ENCODE measurements at places on chromosomes 1 and 21.

DNA sequence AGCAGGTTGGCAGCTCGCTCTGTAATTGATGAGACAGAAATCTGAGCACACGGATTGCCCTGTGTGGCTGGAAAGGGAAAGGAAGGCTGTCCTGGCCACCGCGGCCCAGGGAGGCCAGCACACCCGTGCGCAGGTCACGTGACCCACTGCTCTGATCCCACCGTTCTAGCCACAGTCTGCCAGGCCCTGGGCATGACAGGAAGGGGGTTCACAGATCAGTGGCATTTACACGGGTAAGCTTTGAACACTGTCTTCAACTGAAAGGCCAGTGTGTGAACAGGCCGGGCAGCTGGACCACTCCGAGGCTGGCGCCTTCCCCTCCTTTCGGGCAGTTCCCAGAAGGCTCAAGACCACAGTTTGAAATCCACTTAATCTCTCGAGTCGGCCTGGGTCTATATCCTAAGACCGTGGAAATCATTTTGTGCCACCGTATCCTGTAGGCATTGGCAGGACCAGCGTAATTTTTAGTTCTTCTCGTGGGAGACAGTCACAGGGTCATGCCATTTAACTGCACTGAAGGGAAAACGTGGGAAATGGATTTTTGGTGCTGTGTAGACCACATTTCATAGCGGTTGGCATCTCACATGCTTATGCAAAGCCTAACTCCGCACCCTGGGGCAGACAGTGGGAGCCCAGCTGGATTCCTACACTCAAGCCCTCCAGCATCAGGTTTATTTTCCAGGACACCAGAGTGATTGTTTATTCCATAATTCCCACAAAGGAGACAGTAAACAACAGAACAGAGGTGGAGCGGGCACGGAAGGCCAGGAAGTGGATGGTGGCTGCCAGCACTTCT lies 3.1 kb upstream of the ADARB1 start:
- DNase-seq, result no peak

GRCh38 chr21:14616380-14617039 lies 70.4 kb upstream of the SAMSN1 start:
- no peak for DNase-seq

DNA sequence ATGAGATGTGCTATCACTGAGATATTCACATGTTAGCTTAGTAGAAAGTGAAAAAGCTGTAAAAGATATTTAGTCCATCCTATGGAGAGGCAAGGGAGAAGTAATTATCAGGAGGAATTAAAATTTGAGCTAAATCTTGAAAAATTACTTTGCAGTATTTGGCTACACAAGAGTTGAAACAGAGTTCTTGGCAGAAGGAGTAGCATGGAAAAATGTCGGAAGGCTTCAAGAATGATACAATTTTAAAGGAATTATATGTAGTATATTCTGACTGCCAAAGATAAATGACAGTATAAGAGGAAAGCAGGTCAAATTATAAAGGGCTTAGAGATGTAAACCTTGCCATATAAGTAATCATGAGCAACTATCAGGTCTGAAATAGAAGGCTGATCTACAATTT lies 518.9 kb downstream of the BRINP3 start:
- no peak for DNase-seq

GRCh38 chr1:176110203-176110602 lies 96.9 kb downstream of the COP1 start:
- no peak for DNase-seq

DNA sequence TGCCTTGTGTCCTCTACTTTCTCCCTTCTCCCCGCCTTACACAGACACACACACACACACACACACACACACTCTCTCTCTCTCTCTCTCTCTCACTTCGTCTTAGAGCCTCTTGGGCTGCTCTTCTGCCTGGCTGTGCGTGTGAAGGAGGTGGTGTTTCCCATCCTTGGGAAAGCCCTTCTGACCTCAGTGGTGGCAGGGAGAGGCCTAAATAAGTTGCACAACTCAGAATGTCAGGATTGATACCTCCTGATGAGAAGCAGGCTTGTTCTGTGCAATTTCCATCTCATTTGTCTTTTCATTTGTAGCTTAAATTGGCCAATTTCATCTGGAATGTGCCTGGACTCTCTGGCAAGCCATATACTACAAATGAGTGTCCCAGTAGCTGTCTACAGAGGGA lies 25.0 kb downstream of the LRRN2 start:
- DNase-seq, result no peak

DNA sequence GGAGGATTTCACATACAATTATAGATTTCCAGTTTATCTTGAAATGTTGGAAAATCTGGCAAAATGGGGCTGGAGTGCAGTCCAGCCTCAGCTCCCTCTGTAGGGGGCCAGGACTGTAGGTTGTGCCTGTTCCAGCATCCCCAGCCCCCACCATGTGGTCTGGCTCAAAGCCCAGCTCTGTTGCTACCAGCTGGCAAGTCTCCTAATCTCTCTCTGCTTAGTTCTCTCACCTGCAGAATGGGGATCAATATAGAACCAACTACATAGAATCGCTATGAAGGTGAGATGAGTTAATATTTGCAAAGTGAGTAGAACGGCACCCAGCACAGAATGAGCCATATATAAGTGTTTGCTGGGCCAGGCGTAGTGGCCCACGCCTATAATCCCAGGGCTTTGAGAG lies 50.0 kb upstream of the TARDBP start:
- no peak for DNase-seq

DNA sequence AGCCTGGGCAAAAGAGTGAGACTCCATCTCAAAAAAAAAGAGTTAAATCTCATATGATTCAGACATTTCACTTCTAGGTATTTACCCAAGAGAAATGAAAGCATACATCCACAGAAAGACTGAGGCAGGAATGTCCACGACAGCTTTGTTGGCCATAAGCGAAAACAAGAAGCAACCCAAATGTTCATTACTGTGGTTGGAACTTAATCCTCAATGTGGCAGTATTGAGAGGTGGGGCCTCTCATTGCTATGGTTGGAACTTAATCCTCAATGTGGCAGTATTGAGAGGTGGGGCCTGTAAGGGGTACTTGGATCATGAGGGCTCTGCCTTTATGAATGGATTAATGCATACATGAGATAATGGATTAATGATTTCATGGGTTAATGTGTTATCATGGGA lies 15.2 kb downstream of the C21orf58 start:
- DNase-seq, result no peak

DNA sequence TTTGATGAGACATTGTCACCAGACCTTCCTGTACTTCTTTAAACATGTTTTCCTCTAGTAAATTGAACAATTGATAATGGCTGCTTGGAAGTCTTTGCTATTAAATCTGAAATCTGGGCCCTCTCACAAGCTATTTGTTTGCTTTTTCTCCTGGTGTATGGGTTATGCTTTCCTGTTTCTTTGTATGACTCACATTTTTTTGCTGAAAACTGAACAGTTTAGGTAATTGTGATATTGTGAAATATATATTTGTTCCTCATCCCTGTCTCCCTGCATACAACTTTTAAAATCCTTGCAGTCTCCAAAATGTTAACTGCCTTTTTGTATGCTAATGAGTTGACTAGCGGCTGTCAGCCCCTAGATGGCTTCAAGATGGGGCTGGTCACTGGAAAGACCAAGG lies 61.6 kb downstream of the MAP3K21 start:
- no peak for DNase-seq

DNA sequence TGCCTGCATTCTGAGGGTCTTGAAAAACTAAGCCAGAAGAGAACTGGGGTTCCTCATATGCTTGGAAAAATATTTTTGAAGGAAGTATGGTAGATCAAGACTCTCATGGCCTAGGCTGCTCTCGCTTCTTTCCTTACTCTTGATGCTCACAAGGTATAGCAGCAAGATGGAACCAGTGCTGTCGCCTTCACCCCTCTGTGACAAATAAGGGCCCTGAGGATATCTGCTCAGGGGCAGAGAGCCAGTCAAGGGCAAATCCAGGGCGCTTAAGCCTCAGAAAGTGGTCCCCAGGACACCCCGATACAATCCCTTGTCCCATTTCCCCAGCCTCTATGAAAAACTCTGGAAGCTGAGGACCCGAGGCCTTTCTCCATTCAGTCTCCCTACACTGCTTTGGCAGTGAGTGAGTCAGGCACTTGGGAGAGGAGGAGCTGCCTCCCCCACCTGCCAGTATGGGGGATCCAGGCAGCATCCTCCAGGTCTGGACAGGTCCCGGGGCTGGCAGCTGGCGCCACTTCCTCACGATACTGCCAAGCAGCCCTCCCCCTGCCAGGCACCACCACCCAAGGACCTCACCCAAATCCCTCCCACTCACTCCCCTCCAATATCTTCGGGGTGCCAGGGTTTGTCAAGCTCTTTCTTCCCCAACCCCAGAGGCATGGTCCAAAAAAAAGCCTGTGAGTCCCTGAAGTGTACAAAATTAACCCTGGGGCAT lies 1.3 kb downstream of the IGSF9 start:
- no peak for DNase-seq

- DNase-seq, result no peak
Measured at GRCh38 chr1:18898567-18898966, 3.8 kb downstream of the ALDH4A1 start.

- peak; percentile 6 for DNase-seq
Measured at GRCh38 chr1:166489670-166490436, 323.1 kb upstream of the FAM78B start.

DNA sequence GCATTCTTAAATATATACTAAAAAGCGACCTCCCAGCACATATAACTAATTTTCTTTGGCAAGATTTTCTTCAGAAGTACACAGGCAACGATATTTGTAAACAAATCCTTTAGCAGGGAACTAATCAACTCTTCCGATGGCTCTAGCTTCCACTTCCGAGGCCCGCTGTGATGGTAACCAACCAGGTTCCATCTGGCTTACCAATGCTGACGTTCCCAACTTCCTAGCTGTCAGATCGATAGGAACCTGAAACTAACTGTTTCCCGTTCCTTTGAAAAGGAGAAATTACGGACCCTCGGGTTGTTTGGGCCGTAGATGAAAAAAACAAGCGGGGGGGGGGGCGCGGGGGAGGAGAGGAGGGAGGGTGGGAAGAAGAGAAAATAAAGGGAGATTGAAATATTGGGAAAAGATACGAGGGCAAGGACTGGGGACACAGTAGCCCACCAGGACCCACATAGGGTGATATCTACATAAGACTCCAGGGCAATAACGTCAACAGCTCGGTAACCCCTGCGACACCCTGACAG lies 513 bp downstream of the GTF2B start:
- DNase-seq, result peak; percentile 18

- no peak for DNase-seq
Measured at GRCh38 chr21:37341254-37341960, 25.2 kb upstream of the DYRK1A start.

GRCh38 chr1:183723571-183723970 lies 70.5 kb upstream of the APOBEC4 start:
- DNase-seq, result no peak

- DNase-seq, result no peak
Measured at GRCh38 chr1:197771386-197771785, 3.9 kb downstream of the DENND1B start.

DNA sequence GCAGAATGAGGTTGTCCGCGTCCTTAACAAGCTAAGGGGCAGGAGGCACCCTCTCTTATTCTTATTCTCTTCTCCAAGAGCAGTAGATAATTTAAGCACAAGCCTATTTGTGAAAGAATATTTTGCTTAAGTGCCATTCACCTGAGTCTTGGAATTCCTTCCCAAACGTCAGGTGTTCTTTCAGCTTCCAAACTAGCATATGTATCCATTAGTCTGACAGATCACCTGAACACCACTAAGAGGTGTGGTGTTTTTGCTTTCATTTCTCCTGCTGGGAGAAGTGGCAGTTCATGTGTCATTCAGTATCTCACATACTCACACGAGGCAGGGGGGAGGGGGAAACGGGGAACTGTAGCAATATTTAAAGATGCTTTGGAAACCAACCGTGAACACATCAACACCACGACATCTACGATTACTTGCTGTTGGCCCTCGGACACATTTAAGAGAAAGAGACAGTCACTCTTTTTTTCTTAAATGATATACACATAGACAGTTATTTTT lies 45.5 kb upstream of the RBM15 start:
- DNase-seq, result no peak
